ENCODE measurements at places on chromosomes 5 and 9.

- no peak for DNase-seq
Observed at GRCh38 chr9:124333203-124333579, 75.4 kb downstream of the NEK6 start.

- DNase-seq = no peak
Observed at GRCh38 chr9:88503845-88504764, 30.9 kb upstream of the NXNL2 start.

DNA sequence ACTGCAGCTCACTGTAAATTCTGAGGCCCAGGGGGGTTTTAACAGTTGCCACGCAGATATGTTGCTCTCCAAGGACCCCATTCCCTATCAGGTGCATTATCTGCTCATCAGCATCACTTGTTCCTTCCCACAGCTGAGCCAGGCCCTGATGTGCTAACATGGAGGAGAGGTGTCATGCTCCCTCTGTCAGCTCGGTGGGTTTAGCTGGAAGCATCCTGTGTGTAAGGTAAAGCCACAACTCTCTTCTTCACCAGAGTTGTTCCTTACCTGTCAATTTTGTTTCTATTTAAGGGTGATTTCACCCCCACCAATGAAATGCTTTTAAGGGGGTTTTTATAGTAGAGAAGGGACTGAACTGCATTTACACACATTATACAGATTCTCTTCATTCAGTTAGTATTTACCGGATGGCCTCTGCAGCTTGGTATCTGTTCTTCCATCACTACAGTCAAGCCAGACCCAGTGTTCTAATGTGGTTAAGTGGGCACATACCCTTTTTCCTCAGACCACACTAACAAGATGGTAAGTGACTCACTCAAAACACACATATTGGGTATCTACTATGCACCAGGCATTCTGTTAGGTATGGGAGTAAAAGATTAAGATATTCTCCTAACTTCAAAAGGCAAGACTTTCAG lies 205.4 kb downstream of the DCP2 start:
- no peak for DNase-seq

- DNase-seq = no peak
Observed at GRCh38 chr5:7548596-7548995, 152.7 kb downstream of the ADCY2 start.

- peak; percentile 78 for DNase-seq
Observed at GRCh38 chr5:96146675-96147074, 185.0 kb upstream of the ELL2 start.

DNA sequence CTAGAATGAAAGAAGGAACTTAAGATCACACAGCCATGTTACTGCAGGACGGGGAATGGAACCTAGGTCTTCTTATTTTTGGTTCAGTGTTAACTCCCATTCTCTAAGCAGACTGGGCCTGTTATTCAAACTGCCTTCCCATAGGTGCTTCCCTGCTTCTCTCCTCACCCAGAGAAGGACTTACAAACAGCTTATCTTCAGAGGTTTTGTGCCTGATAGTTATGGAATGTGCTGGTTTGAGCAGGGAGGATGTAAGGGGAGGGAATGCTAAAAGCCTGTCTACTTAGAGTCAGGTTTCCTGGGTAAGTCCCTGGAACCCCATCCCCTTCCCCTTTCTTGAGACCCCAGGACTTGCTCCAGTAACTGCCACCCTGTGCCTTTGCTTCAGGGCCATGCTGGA lies 4.2 kb upstream of the PSMD5 start:
- DNase-seq = no peak

DNA sequence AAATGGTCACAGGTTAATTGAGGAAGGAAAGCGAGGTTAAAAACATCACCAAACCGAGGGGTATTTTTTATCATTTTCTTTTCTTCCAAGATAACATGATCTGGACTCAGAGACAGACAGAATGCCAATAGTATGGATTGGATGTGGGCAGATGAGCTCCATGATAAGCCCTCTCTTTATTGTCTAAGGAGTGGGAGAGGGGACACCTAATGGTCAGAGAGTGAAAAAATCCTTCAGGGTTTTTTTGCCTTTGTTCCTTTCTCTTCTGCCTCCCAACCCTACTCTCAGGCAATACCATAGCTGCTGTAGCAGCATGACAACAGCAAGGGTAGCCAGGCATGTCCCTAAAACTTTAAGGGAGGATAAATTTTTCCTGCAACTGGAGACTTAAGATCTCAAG lies 94.7 kb downstream of the DIRAS2 start:
- DNase-seq = no peak

GRCh38 chr9:3367185-3367584 lies 158.6 kb downstream of the RFX3 start:
- no peak for DNase-seq

DNA sequence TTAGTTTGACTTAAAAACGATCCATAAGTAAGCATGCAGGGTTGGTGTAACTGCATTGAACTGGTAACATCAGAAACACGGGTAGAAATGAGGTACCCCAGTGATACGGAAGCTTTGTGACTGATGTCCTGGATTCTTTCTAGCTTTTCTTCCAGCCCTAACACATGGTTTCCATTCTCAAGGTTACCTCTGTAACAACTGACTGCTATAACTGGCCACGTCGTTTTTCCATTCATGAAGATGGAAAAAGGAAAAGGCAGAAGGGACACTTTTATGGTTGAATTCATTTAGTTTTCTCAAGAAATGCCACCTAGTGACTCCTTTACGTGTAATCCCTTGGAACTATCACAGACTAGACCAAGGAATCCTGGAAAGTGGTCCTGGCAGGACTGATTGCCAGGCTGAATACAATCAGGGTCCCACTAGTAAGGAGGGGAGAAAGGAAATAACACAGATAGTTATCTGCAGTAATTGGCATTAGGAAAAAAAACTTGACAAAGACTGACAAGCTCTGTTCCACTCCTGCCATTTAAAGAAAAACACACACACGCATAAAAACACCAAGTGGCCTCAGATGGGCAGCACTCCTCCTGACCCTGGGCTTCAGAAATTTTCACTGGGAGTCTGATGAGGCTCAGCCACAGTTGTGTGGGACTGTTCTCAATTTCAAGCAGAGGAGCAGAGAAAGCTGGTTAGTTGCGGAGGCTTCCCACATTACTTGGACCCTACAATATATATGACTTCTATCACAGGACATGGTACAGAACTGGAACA lies 77.5 kb upstream of the ZNF169 start:
- DNase-seq = no peak

- no peak for DNase-seq
Observed at GRCh38 chr9:3733039-3733408, 207.2 kb upstream of the RFX3 start.

DNA sequence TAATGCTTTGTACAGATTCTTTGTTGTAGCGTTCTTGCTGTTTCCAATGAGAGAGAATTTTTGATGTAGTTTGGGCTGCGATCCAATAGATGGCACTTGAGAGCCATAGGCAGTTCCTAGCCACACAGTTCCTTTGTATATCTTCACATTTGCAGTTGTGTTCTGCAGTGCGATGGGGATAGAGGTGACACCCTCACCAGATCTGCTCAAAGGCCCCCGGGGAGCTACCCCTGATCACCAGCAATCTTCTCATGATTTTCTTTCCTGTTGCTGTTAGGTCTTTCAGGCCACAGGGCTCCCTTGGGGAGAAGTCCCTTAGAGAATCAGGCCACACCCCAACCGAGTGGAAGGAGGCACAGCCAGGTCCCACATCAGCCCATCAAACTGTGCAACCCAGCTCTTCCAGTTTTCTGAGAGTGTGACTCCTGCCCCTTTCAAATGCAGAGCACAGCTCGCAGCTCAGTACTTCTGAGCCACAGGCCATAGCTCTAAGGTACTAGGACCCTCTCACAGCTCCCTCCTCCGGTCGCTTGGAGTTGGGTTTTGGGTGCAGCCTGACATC lies 353.7 kb downstream of the SLCO4C1 start:
- no peak for DNase-seq

DNA sequence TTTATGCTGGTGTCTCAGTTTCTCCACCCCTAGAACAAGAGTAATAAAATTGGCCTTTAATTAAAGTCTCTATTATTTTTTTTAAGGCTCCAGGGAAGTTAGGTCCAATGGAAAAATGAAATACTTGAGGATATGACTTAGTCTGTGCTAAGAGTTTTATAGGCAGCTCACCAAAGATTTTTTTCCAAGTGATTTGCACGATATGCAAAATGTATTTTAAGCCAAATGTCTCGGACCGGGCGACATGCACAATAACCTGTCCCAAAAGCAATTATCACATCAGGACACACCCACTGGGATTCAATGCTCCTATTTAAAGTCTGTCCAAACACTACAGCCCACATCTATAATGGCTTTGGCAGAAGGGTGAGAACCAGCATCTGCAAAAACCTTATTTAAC lies 136.1 kb upstream of the ANKH start:
- no peak for DNase-seq

DNA sequence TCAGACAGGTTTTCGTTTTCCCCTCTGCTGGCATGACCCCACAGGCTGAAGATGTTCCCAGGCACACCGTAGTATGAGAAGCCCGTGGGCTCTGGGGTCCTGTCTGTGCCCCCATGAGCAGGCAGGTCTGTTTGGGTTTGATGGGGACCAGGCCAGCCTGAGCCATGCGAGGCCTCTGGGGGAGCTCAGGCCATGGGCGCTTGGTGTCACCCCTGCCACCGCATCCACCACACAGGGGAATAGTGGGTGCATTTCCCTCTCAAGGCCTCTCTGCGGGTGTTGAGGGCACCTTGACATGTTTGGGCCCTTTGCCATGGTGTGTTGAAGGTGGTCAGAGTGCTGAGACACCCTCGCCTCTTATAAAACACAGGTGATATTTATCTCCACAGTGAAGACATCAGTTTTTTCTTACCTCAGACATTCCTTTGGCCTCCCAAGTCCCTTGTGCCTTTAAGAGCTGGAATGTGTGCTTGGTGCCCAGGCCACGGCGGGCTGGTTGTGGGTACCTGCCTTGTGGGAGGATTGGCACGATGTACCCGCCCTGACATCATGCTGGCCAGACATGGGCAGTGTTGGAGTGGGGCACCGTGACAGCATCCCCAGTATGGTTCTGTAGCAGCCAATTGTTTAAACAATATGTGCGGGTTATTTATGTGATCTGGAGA lies 68.3 kb downstream of the WNK2 start:
- DNase-seq = no peak

DNA sequence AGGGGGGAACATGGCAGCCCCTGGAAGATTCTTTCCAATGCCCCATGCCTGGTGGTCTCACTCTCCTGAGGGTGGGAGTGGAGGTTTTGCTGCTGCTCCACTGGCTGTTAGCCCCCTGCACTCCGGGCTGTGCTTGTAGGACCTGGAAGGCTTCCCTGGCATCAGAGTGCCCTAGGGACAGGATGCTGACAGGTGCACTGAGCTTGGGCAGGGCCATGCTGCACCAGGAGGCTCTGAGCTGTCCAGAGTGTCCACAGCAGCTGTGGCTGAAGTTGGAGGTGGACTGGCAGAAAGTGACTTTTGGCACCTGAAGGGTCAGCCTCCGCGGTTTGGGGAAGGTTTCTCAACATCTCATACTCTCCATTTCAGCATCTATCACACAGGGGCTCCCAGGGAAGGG lies 249.1 kb downstream of the GADD45G start:
- DNase-seq = no peak

DNA sequence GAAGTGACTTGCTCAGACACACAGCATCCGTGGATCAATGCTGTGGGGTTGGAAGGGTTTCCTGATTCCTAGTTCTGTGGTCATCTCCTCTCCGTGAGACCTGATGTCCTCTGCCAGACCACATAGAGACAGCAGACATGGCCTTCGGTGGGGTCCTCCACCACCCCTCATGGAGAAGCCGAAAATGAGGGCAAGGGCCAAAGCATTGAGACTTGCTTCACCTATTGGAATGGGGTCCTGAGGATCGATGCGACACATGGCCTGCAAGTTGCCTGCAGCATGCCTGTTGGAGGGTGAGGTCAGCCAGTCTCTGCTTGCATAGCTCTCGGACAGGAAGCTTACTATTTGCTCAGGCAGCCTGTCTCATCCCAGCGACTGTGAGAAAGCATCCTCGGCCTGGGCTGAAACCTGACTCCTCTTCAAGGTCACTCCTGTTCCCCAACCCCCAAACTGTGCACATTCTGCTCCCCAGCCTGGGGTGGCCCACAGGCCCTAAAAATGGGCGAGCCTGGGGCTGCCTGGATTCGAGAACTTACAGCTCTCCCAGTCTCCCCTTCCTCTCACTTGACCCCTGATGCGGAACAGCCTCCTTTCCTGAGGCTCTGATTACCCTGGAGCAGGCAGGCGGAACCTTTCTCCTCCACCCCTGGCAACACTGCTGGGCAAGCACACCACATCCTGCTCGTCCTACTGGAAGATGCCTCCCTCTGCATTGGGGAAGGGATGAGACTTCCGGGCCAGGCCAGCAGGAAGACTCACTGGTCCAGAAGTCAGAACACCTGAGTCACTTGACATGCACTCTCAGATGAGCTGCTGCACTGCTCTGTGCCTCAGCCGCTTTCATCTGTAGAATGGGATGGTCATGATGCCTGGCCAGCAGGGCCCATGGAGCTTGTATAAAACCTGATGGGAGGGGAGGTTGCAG lies 186.9 kb downstream of the RGS3 start:
- DNase-seq = peak; percentile 87

GRCh38 chr9:81759680-81760215 lies 70.4 kb upstream of the TLE1 start:
- DNase-seq = peak; percentile 86

DNA sequence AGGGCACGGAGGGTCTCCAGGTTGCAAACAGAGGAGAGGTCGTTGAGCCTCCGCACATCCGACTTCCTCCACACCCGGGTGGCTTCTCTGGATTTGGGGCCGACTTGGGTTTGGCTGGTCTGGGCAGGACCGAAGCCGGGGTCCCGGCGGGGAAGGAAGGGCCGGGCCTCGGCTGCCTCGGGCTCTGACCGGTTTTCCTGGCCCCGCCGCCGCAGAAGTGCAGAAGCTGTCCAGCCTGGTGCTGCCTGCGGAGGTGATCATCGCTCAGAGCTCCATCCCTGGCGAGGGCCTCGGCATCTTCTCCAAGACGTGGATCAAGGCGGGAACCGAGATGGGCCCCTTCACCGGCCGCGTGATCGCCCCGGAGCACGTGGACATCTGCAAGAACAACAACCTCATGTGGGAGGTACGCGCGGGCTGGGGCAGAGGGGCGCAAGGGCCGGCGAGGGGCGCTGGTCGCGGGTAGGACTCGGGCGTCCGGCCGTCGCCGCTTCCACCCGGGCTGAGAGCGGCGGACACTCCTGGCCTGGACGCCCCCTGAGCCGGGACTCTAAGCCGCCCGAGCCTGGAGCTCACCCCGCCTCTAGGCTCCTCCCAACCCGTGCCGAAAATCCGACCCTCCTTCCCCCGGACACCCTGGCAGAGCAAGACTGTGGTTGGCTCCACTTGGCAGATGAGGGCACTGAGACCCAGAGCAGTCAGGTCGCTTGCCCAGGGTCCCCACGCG lies 2.2 kb downstream of the PRDM12 start:
- no peak for DNase-seq

GRCh38 chr9:121576281-121577075 lies 75.0 kb upstream of the DAB2IP start:
- no peak for DNase-seq

- no peak for DNase-seq
Observed at GRCh38 chr9:118236625-118237024, 532.4 kb downstream of the TLR4 start.

DNA sequence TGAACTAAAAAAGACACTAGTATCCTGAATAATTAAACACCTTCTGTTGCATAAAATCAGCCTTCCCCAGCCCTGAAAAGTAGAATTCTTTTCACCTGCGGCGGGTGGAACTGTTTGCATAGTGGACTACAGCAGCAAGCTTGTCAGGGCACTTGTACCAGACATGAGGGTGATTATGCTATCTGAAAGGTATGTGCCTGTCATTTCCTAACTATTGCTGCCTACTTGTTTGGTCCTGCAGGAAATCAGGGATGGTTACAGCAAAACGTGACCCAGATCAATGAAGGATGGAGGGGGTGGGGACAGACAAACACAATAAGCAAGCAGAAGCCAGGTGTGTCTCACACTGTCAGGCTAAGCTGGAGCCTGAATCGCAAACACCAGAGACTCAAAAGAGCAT lies 385.6 kb downstream of the MLLT3 start:
- no peak for DNase-seq

All from HFFc6 (cell line).